ENCODE measurements at places on chromosomes 3 and 15. TPM values are rescaled to one million over a fixed set of nuclear protein-coding genes. Genes with fewer than 3 reads are reported as not detected.
A peak's percentile ranks its signal among the peaks of the same experiment; 100 is the strongest.

The RLBP1 gene
- not detected for total RNA-seq

The CNTN4 gene
- total RNA-seq: not detected

The C3orf20 gene
- 0.22 TPM for total RNA-seq

The CISH gene
- total RNA-seq: 4.7 TPM

The CFAP20DC gene
- 0.25 TPM for total RNA-seq

The ARL14 gene
- total RNA-seq: not detected

The SAMD7 gene
- total RNA-seq: not detected

The CDV3 gene
- total RNA-seq: 307 TPM

The ZNF502 gene
- 5.8 TPM for total RNA-seq

The RHCG gene
- not detected for total RNA-seq

The BCL2A1 gene
- 24.5 TPM for total RNA-seq

The LDHAL6B gene
- not detected for total RNA-seq

DNA sequence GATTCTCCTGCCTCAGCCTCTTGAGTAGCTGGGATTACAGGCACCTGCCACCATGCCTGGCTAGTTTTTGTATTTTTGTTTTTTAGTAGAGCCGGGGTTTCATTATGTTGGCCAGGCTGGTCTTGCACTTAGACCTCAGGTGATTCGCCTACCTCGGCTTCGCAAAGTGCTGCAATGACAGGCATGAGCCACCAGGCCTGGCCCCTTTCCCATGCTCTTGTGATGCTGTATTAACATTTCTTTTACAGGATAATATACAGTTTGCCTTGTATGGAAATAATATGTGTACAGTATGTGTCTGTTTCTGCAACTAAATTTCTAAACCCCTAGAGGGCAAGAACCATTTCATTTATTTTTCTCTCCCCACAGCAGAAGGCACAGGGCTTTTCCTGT lies 37.8 kb downstream of the SCG5 start:
- no peak for DNase-seq

DNA sequence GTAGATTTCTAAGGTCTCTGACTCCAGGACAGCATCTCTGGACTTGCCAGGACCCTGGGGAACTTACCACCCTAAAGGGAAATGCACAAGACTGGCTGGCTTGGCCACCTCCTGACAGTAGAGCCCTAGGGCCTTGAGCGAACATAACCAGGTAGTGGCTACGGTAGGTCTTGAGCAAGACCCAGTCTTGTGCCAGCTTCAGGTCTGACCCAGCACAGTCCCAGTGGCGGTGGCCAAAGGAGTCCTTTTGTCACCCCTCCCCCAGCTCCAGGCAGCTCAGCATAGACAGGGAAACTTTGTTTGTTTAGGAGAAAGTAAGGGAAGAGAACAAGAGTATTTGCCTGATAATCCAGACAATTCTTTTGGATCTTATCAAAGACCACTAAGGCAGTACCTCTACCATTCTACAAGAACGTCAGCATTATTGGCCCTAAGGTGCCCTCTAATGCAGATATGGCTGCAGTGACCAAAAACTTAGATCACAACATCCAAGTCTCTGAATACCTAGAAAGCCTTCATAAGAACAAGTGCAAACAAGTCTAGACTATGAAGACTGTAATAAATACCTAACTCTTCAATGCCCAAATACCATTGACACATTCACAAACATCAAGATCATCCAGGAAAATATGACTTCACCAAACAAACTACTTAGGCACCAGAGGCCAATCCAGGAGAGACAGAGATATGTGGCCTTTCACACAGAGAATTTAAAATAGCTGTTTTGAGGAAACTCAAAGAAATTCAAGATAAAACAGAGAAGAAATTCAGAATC lies 38.7 kb upstream of the FBN1 start:
- DNase-seq: no peak

DNA sequence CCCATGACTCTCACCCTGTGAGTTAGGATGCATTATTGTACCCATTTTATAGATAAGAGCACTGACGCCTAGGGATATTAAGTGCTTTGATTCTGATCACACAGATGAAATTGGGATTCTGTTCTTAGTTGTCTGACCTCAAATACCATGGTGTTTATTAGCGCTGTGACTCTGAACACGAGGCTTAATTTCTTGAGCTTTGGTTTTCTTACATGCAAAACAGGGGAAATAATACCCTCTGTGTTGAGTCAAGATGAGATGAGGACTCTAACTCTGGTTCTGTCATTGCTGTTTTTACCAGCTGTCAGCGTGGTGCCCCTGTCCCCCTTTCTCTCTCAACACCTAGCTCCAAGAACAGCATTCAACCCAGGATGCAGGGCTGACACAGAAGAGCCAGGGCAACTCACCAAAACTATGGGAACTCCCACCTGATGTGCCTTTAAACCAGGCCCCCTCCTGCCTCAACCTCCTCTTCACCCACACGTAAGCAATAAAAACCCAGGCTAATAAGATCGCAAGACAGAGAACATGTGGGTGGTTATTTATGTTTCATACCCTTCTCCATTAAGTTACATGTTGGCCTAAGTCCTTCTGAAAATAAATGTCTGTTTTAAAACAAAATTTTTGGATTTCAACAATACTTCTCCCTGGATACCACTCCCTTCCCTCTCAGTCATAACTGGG lies 100.1 kb upstream of the SPATA12 start:
- DNase-seq: no peak

GRCh38 chr3:177751770-177752169 lies 554.5 kb upstream of the TBL1XR1 start:
- no peak for DNase-seq

- DNase-seq: no peak
Observed at GRCh38 chr3:16086690-16087089, 87.8 kb upstream of the GALNT15 start.

DNA sequence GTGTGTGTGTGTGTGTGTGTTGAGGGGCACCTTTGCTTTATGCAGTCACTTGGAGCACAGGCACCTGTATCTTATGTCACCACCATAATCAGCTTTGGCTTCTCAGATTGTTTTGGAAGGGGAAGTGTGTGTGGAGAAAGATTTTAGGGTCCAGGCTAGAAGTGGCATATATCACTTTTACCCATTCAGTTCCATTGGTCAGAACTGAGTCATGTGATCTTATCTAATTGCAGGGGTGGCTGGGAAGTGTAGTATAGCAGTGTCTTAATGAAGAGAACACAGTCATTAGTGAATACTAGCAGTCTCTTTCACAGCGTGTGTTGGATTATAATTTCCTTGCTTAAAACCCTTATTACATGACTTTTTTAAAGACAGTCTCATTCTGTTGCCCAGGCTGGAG lies 20.6 kb downstream of the NCK1 start:
- peak; percentile 23 for DNase-seq

GRCh38 chr3:157375342-157375986 lies 61.2 kb upstream of the PTX3 start:
- DNase-seq: no peak

DNA sequence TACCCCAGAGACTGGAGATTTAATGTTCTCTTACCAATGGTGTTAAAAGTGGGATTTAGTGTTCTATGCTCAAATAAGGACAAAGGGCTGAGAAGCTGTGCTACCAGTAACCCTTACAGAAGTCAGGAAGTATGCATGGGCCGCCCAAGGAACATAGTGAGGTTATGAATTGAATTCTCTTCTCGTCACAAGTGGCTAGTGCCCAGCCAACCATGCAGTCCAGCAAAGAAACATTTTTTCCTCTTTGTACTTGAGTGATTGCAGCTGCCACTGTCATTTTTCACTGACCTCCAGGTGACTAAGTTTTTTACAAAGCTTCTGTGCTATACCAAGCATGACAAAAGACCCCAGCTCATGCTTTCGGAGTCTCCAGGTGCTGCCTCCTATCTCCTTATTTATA lies 110.6 kb upstream of the DCBLD2 start:
- no peak for DNase-seq

Measured in CD8-positive, alpha-beta T cell (primary cell).